ENCODE measurements at places on chromosomes 4 and X.

DNA sequence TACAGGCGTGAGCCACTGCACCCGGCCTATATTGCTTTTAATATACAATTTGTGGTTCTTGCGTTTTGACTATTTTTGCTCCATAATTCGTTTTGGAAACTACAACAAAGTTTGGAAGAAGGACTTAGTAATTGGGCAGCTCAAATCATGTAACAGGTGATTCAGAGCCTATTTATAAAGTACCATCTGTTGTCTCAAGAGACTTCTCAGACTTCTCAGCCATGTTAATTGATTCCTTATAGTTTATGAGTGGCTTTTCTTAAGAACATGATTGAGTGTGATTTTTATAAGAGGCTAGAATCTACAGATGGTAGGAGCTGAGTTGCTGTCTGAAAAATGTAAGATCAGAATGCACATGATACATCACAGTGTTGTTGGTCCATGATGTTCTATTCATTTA, 240.2 kb downstream of the ADGRL3 start:
- DNase-seq = no peak

DNA sequence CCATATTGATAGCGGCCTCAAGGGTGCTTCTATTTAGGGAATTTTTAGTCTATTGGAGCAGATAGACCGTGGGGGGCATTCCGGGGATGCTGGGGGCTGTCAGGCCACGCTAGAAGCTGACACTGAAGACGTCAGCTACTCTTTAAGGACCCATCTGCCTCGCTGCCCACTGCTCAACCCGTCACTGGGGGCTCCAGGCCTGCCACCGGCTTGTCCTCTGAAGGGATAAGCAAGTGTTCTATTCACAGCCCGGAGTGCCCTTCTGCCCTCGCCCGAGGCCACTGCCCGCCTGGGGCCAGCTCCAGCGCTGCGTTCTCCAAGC, 679 bp upstream of the MSL3 start:
- no peak for DNase-seq

DNA sequence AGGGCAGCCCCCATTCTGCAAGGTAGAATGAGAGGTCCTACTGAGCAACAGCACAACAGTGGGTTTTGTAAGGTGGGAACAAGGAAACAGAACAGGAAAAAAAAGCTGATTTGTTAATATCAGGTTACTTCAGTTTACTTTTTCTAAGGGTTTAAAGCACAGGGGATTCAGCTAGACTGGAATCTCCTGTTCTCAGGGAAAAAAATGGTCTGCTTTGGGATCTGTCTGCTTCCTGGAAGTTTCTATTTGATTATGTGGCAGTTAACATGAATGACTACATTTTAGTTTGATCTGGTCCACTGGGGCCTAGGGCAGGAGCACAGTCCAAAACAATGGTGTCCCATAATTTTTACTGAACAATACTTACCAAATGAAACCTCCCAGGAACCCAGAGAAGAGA, 104.6 kb downstream of the FBXW7 start:
- DNase-seq = no peak

GRCh38 chr4:85806334-85806733, 331.4 kb downstream of the ARHGAP24 start:
- DNase-seq = no peak

DNA sequence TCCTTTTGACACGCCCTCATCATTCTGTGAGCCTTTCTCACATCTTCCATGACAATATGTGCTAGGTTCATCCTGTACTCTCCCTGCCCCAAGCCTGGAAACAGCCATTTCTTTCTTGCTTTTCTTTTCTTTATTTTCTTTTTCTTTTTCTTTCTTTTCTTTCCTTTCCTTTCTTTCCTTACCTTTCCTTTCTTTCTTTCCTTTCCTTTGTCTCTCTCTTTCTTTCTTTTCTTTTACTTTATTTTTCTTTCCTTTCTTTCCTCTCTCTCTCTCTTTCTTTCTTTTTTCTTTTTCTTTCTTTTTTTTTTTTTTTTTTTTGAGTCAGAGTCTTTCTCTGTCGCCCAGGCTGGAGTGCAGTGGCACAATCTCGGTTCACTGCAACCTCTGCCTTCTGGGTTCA, 14.6 kb downstream of the PPP1R3F start:
- no peak for DNase-seq

DNA sequence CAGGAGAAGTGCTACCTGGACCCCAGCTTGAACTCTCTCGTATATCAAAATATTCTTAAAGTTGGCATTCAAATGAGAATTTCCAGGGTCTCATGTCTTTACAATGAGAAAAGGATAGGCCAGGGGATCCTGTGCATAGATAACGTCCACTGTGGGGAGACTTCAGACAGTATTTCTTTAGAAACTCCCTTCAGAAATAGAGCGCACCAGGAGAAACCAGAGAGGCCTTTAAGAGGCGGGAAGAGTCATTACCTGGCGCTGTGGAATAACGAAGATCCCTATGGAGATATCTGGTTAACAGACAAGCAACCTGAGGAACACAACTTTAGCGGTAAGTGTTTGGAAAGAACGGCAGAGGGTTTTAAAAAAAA, 600 bp downstream of the RADX start:
- DNase-seq = no peak

DNA sequence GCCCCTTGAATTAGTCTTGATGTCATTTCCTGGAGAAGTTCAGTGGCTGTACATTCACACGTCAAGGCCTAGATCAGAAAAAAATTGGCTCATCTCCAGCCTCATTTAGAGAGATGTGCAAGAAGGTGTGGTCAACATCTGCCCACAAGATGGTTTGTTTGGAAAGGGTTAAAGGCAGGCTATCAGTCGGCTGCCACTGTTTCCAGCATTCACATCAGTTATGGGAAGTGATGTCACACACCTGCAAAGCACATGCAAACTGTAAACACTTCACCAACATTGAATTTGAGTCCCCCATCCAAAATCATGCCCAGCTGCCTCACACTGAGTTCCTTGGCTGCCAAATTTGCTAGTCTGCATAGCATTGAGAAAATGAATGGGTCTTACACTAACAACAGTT, 498.3 kb upstream of the INTU start:
- DNase-seq = no peak

GRCh38 chr4:13537011-13537831, 7.1 kb downstream of the NKX3-2 start:
- no peak for DNase-seq

DNA sequence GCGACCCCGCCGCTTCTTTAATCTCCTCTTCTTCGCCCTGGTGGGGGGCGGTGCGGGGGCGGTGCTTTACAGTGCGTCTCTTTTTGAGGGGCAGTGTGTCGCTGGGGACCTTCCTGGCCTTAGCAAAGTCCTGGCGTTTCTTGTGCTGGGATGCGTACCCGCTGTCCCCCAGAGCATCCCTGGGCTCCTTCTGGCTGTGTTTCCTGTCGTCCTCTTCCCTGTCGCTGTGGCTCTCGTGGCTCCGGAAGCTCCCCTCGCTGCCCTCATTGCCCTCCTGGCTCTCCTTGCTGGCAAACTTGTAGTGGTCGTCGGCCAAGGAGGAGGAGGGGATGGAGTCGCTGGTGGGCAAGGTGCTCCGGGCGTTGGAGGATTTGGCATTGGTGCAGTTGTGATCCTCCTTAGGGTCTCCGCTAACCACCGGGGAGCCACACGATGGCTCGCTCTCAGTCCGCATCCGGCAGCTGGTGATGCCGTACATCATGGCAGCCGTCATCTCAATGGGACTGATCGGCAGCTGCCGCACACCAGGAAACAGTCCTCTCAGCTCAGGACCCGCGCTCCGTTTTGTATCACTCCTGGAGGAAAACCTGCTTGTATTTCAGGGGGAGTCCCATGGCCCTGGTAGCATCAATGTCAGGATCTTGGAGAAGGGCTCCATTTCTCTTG, 30.4 kb upstream of the TMSB15A start:
- no peak for DNase-seq

- DNase-seq = no peak
Observed at GRCh38 chr4:78002260-78002659, 54.9 kb upstream of the FRAS1 start.

- DNase-seq = no peak
Observed at GRCh38 chr4:86007042-86007441, 352.8 kb downstream of the MAPK10 start.

- peak; percentile 69 for DNase-seq
Observed at GRCh38 chr4:180828455-180829018, 1414.7 kb upstream of the TENM3 start.

DNA sequence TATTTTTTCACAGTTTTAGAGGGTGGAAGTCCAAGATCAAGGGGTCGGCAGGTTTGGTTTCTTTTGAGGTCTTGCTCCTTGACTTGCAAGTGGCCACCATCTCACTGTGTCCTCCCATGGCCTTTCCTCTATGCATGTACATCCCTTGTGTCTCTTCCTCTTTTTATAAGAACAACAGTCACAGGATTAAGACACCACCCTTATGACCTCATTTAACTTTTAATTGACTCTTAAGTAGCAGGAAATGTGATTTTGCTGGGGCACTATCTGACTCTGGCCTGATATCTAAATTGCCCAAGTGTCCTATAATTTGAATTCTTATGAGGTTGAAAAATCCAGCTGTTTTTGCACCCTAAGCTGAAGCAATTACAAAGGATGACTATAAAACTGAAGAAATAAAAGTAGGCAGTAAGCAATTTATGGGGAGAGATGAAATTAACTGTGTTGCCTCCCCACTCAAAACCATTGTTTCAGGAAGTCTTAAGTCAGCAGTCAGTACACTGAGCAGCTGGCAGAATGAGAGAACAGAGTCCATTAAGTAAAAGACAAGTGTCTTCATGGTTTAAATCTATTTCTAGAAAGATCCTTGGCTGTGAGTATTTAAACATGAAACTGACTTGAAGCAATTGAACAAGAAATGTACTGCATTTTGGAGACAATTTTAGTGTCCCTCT, 601.3 kb downstream of the SPRY1 start:
- DNase-seq = no peak

DNA sequence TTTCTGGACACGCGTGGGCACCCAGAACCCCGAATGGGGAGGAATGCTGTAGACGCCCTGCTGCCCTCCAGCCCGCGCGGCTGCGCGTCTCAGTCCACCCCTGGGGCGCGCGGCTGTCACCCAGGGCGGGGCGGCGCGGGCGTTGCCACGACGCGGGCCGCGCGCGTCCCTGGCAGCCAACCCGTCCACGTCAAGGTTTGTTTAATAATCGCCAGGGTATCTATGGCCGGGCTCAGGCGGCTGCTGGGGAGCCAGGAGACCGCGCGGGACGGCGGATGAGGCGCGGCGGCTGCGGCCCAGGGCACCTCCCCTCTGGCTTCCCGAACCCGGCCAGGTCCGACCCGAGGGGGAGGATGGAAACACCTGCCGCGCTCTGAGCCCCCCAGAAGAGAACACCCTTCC, at the start of gene SPATA18:
Gene SPATA18 (plus strand): TSS at position 92 of the 402 bp plus-strand sequence. CDS start 401 bp downstream, outside the sequence.
- no peak for DNase-seq

DNA sequence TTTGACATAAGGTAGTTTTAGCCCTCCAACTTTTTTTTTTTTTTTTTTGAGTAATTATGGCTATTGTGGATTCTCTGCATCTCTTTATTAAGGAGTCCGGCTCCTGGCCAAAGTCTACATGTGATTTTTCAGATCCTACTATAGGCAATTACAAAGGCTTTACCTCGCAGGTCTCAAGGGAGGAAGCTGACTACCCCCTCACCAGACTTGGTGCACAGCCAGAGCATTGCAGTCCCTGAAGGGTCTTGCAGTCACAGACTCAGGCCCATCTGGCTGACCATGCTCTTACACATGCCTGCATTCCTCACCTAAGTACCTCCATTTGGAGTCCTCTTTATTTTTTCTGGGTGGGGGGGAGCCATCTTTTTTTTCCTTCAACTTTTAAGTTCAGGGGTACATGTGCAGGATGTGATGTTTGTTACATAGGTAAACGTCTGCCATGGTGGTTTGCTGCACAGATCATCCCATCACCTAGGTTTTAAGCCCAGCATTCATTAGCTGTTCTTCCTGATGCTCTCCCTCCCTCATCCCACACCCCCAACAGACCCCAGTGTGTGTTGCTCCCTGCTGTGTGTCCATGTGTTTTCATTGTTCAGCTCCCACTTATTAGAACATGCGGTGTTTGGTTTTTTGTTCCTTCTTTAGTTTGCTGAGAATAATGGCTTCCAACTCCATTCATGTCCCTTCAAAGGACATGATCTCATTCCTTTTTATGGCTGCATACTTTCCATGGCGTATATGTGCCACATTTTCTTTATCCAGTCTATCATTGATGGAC, 88.4 kb upstream of the STIM2 start:
- DNase-seq = no peak

DNA sequence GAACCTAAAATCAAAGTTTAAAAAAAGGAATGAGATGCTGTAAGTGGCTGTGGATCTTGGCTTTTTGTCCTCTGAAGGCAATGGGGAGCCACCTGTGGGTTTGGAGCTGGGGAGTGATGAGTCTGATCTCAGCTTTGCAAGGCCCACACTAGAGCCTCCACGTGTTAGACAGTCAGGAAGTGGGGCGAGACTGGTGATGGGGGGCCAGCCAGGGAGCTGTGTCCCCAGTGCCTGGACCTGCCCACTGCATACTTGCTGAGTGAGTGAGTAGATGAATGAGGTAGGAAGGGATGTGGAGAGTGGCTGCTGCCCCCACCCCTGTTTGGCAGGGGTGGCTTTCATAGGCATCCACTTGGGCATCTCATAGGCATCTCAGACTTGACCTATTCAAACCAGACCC, 84.0 kb downstream of the NHSL2 start:
- DNase-seq = no peak

GRCh38 chrX:386239-386767, 404 bp downstream of the PPP2R3B start:
- DNase-seq = no peak

DNA sequence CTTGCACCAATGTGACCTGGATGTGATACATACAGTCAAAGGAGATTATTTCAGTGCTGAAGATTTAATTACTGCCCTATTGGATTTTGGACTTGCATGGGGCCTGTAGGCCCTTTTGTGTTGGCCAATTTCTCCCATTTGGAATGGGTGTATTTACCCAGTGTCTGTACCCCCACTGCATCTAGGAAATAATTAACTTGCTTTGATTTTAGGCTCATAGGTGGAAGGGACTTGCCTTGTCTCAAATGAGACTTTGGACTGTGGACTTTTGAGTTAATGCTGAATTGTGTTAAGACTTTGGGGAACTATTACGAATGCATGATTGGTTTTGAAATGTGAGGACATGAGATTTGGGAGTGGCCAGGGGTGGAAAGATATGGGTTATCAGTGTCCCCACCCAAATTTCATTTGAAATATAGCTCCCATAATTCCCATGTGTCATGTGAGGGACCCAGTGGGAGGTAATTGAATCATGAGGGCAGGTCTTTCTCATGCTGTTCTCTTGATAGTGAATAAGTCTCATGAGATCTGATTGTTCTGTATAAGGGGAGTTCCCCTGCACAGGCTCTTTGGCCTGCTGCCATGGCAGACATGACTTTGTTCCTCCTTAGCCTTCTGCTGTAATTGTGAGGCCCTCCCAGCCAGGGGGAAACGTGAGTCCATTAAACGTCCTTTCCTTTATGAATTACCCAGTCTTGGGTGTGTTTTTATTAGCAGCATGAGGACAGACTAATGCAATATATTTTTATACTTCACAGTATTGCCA, 362.2 kb upstream of the SPANXN4 start:
- no peak for DNase-seq

- no peak for DNase-seq
Observed at GRCh38 chrX:23732704-23733103, 10.4 kb downstream of the ACOT9 start.

DNA sequence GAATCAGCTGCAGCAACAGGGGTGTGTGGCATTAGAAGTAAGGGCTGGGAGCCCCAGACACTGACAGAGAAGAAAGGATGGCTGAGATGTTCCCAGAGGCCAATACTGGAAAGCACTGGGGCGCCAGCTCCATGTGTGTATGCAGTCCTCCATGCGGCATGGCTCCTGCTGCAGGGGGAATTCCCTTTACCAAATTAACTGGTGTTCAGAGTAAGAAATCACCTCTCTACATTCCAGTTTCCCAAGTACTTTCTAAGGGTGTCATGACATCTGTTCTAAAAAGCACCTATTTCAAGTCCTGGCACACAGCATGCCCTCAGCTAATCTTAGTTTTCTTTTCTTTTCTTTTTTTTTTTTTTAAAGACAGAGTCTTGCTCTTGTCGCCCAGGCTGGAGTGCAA, 98.0 kb downstream of the MAML3 start:
- no peak for DNase-seq
